EH (cell line): ENCODE measurements at places on chromosomes 1 and 21.

DNA sequence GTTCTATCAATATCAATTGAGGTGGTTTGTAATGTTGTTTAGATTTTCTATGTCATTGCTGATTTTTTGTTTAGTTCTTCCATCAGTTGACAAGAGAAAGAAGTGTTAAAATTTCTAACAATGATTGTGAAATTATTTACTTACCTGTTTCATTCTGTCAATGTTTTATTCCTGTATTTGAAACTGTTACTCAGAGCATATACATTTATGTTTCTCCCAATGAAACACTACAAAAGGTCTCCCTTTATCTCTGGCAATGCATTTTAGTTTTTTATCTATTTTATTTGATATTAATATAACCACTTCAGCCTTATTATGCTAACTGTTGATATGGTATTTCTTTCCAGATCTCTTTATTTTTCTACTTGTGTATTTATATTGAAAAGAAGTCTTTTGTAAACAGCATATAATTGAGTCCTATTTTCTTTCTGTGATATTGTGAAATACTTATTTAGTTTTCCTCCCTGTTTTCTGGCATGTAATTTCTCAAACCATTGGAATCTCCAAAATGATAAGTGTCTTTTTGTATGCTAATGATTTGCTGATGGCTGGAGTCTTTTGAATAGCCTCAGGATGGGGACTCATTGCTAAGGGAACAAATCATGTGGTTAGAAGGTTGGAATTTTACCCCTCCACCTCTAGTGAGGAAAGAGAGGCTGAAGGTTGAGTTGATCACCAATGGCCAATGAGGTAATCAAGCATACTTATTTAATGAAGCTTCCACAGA, 122.0 kb downstream of the ADSS2 start:
- DNase-seq = peak; percentile 37

DNA sequence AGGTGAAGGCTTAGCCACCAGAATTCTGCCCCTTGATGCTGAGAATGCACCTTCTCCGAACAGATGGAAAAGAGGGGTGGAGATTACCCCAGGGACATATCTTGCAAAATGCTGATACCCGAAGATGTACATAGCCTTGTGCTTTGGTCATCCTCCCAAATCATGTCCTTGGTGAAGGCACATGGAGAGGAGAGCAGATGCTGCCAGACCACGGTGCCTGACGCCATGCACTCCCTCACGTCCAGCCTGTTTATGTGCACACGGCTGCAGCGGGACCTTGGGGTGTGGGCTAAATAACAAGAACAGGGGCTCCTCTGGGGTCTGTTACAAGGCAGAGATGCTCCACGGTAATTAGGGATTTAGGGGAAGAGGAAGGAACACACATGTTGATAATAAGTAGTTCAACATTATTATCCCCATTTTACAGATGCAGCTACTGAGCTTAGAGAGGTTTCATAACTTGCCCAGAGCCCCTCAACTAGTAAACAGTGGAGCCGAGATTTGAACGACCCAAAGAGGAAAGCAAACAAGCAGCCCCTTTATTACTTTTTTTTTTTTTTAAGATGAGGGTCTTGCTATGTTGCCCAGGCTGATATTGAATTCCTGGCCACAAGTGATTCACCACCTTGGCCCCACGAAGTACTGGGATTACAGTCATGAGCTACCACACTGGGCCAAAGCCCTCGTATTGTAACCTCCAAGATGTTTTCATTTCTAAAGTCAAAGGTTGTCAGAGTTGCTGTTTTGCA, 12.9 kb downstream of the EPHX1 start:
- DNase-seq = no peak

DNA sequence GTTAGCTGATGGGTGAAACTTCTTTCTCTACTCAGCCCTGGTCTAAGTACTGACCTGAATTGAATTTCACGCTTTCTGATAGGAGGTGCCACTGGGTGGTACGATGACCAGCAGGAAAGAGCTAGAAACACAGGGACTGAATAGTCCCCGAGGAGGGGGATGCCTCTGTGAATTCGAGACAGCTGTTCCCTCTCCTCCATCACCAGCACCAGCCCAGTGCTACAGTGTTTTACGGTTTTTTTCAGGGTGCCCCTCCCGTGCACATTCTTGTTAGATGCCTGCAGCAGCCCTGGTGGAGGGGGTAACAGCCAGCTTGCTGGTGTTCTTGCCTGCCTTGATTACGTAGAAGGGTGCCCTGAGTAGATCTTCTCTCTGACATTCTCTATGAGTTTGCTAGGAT, 7.1 kb downstream of the HUNK start:
- DNase-seq = no peak

- peak; percentile 56 for DNase-seq
Measured at GRCh38 chr1:209720826-209721225, 16.2 kb downstream of the HSD11B1 start.

DNA sequence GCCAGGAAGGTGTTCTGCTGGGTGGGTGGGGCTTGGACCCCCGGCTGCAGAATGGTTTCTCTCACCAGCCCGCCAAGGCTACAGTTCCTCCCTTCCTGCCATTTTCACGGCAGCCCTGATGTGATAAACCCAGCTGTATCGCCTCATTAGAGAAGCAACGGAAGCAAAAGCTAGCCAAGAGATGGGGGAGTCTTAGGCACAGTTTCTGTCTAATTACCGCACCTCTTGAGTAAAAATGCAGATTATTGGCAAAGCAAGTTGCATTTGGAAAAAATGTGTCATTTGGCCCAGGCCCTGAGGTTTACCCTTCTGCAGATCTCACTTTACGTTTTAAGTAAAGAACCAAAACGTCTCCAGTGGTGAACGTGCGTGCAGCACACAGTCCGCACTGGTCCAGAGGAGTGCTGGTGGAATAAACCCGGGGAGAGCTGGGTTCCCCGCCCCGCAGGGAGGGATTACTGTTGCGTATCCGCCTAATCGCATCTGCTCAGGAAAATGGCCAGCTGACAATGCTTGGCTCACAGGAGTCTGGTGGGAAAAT, 109.9 kb downstream of the GALNT2 start:
- peak; percentile 17 for DNase-seq

DNA sequence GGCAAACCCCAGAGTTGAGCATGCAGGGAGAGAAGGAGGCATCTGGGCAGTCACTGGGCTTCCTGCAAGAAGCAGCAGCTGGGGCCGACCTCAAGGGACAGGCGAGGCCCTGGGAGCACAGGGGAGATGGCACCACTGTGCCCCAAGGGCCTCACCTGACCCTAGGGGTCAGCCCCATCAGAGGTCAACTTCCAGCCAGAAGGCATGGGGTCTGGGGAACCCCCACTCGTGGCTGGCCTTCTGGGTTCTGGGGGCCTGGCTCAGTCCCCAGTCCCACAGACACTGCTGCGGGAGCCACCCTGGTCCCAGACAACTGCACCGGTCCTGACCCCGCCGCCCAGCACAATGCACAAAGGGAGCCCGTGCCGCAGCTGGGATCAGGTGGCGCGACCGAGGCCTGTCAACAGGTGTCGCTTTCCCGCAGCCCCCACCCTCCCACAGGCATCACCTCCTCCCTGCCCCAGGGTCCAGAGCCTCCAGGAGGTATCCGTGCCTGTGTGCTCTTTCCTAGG, 6.2 kb downstream of the WNT9A start:
- DNase-seq = no peak

DNA sequence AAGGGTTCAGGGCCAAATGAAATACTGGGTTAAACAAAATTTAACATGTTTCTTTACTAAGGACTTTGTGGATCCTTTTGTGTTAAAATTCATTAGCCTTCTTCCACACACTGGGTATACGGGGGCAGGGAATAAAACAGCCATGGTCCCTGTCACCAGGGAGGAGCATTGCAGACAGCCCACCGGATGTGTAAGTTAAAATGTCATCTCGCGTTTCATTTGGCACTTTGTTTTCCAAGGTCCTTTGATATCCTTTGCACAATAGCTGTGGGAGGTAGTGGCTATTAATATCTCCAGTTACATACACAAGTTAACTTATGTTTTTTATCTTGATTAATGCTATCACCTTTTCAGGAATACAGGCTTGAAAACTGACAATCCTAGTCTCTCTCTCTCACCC, 172.7 kb downstream of the BARHL2 start:
- DNase-seq = no peak

DNA sequence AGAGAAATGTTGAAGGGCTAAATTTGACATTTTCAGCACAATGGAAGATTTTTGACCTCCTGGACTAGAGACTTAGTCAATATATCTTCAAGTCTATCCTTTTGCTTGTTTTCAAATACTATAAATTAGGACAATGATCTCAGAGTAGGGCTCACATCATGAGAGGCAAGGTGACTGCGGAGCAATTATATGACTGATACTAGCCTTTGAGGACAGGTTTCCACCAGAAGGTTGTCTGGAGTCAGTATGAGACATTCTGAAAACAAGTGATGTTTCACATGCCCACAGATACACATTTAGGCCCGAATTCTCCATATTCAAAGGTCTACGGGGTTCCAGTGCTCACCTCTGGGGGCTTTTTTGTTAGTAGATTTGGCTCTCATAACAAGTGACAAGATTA, 142.3 kb upstream of the SAMSN1 start:
- no peak for DNase-seq

GRCh38 chr21:45109831-45110492, 35.6 kb downstream of the ADARB1 start:
- DNase-seq = peak; percentile 35

DNA sequence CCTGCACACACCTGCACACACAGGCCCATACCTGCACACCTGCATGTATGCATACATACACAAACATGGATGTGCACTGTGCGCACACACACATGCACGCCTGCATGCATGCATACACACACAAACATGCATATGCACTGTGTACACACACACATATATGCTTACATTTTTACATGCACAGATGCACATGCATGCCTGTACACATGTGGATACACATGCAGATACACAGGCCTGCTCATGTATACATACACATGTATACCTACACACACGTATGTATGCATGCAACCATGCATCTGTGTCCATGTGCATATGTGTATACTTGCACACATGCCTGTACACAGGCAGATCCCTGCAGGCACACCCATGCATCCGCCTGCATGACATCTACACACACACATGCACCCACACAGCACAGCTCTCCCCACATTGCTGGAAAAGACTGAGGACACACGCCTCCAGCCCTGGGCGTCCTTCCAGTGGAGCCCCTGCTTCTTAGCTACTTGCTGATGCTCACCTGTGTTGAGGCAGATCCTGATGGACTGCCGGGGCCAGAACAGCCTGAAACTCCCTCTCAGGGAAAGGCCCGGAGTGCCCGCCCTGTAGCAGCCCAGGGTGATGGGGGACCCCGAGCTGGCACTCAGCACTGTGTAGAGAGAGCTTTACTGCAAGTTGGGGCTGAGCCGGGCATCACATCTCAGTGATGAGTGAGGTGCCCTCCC, 28.6 kb downstream of the KRTAP10-1 start:
- no peak for DNase-seq

DNA sequence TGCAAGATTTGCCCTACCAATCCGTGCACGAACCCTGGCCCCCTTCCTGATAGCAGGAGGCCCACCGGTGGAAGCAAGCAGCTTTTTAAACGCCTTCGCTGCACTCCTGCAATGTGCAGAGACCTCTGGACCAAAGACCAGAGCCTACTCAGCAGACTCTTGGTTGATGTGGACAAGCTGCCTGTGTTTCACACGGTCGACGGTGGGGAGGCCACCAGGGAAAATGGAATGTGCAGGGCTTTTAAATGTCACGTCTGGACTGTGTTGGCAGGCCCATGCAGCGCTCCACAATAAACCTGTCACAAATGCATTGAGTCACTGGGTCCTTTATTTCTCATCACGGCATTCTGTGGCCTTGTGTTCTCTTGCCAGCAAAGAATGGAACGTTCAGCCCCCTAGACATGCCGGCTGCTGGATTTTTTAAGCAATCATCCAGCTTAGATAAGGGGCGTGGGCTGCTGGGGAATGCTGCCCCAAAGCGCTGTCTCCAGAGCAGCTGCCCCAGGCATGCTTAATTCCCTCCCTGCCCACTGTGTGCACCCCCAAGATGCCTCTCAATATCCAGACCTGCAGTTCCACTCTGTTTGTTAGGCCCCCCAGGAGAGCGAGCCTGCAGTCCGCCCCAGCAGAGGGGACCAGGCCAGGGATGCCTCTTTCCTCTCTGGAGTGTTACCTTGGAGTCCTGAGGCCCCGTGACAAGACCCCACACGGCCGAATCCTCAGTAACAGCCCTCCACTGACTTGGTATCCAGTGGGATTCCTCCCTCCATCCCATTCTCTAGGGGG, 71.3 kb downstream of the ATP5PO start:
- DNase-seq = peak; percentile 95

DNA sequence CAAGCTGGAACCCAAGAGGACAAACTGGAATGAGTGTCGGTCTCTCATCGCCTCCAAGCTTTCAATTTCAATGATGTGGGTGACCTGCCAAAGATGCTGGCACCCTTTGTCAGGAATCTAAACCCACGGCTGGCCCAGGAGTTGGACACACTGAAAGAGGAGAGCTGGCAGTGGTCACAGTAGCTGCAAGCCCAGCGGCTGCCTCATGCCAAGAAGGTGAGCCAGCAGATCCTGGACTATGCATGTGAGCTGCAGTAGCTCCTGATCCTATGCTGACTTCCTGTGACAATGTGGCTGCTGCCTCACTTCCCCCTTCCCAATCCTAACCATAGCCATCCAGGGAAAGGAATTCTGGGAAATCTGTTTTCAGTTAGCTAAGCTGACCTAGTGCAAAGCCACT, 117.0 kb upstream of the VAV3 start:
- peak; percentile 0 for DNase-seq

- DNase-seq = peak; percentile 74
Measured at GRCh38 chr1:24275510-24275909, 43.6 kb upstream of the GRHL3 start.

DNA sequence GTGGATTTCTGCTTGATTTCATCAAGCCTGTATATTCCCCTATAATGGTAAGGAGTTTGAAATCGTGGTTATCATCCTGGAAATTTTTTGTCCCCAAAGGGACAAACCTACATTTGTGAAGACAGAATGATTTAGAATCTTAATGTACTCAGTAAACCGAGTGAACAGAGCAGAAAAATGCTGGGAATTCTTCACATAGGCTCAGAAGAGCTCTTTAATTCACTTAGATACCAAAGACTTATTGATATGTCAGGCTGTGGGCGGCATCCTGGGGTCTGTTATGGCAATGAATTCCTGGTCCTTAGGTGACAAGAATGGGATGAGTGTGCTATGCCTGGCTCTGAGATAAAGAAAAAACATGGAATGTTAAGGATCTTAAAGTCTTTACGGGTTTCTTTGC, 74.9 kb downstream of the ROR1 start:
- no peak for DNase-seq

GRCh38 chr1:33219886-33220661, 36.2 kb upstream of the ZNF362 start:
- DNase-seq = peak; percentile 70

GRCh38 chr1:150477320-150477719, 9.9 kb upstream of the TARS2 start:
- peak; percentile 6 for DNase-seq

GRCh38 chr1:240663169-240663879, 51.4 kb upstream of the GREM2 start:
- DNase-seq = peak; percentile 92

DNA sequence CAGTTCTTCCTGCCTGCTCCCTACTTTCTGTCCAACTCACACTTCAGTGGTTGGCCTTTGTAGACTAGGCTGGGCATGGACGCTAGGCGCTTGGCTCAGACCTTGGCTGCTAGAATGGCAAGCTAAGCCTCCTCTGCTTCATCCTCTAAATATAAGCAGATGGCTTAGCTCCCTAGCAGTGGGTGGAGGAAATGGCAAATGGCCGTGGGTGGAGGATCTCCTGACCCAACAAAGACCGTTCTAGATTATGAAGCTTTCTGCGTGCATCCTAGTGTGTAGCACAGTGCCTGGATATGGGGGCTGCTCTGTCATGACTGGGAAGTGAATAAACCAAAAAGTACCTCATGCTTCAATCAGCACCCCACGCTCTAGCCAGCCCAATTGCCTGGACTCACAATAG, 10.4 kb upstream of the ETV3L start:
- DNase-seq = no peak

- DNase-seq = no peak
Measured at GRCh38 chr1:114896795-114897194, 42.1 kb downstream of the SYCP1 start.
